ENCODE measurements at places on chromosomes 12 and 14.

- DNase-seq = peak; percentile 6
Observed at GRCh38 chr12:29640589-29641345, 143.0 kb downstream of the TMTC1 start.

DNA sequence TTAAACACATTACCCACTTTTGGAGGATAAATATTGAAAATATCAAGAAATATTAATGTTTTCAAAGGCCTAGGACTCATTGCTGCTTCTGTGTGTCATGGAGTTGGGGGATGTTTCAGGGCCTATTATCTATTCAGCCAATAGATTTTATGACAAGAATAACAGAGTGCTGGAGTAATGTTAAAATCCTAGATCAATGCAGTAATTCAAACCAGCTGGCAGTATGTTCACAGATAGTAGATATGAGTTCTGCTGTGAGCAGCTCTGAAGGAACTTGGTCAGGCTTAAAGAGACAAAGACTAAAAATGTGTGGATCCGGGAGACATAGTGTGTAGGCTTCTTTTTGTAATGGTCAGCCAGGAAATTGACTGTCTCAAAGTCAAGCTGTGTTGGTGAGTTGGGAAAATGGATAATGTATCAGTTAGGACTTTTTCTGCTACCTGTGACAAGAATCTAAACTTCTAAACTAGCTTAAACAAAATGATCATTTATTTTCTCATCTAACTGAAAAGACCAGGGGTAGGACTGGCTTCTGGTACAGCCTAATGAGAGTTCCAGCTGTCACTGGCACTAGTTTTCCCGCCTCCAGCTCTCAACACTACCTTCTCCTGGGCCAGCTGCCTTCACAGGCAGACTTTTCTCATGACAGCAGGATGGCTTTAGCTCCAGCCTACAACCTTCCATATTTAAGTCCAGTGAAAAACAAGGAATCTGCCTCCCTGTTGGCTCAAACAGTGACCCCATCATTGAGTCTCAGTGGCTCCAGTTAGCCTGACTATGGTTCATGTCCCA is 16.3 kb upstream of the POLR3B start:
- DNase-seq = no peak

DNA sequence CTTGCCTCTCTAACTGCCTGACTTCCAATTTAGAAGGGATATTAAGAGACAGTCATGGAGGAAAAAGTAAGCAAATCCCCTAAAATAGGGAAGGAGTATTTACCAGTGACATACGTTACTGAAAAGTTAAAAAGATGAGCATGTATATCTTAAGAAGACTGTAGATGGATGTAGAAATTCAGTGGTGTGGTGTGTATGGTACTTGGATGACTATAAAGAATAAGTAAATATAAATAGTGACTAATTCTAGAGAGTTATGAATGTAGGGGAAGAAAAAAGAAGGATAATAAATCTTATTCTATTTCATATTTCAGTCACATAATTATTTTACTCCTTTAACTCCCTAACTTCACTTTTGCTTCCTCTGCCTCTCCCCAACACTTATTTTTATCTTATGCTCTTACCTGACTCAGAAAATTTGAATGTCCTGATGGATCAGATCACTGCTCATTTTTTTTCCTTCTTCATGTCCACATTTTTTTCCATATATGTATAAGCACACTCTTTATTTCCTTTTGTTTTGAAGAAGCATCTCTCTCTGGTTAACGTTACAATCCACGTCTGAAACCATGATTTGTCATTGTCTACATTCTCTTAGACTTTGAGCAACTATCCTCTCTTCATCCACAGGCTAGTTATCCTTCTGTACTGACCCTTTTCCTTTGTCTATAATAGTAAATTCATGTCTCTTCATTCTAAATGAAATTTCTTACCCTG is 422.7 kb upstream of the SYT1 start:
- DNase-seq = no peak

DNA sequence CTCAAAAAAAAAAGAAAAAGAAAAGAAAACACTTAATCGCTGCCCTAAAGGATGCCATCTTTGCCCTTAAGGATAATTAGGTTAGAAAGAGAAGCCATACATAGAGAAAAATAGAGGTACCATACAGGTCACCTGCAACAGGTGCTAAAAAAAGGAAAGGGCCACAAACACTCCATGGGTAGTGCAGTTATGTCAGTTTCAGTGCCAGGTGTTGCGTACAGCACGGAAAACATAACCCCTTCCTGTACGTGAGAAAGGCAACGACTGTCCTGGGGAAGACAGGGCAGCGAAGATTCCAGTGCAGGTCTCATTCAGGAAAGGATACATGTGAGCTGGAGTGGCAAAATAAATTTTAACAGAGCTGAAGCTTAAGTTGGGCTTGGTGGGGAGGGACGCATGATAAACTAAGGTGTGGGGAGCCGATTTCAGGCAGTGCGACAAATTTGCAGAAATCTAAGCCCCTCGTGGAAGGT is 553 bp upstream of the DAZAP2 start:
- DNase-seq = no peak

DNA sequence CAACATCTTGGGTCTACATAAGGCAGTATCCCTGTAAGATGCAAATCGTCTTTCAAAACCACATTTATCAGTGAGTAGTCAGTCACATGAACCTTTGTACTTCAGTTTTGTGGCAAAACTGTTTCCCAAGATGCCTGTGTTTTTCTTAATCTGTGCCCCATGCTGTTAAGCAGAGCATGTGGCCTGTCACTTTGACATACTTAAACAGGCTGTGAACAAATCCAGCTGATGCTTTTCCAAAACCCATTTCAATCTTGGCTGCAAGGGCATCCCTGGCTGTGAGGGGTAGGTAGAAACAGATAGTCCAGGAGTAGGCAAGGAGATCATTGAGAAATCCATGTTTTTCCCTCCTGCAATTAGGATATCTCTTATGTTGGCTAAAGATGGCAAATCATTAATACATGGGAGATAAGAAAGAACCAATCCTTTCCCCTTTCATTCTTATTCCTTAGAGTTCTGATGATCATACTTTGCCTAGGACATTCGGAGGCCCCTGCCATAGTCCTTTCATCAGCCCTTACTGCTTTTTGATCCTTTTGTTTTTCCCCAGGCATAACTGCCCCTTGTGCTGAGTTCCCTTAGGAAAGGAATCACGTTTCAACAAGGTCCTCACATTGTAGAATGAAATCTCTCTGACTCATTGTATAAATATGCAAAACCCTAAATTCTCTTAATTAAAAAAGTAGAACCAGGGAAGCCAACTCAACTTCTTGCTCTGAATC is 121.1 kb upstream of the EEA1 start:
- peak; percentile 14 for DNase-seq

DNA sequence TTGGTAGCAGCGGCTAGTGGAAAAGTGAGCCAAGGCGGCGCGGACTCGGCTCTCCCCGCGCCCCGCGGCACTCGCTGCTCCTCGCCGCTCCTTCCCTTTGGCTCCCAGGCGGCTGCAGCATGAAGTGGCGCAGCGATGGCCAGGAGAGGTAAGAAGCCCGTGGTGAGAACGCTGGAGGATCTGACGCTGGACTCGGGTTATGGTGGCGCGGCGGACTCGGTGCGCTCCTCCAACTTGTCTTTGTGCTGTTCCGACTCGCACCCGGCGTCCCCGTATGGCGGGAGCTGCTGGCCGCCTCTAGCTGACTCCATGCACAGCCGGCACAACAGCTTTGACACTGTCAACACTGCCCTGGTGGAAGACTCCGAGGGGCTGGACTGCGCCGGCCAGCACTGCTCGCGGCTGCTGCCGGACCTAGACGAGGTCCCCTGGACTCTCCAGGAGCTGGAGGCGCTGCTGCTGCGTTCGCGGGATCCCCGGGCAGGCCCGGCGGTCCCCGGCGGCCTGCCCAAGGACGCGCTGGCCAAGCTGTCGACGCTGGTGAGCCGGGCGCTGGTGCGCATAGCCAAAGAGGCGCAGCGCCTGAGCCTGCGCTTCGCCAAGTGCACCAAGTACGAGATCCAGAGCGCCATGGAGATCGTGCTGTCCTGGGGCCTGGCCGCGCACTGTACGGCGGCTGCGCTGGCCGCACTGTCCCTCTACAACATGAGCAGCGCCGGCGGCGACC is 225.6 kb upstream of the CRY1 start:
- DNase-seq = peak; percentile 38

GRCh38 chr14:28754209-28754985 is 12.2 kb upstream of the FOXG1 start:
- peak; percentile 66 for DNase-seq

- DNase-seq = no peak
Observed at GRCh38 chr14:42047421-42048055, 440.9 kb downstream of the LRFN5 start.

GRCh38 chr14:21867541-21867940 is 193.9 kb upstream of the OR4E1 start:
- peak; percentile 57 for DNase-seq

DNA sequence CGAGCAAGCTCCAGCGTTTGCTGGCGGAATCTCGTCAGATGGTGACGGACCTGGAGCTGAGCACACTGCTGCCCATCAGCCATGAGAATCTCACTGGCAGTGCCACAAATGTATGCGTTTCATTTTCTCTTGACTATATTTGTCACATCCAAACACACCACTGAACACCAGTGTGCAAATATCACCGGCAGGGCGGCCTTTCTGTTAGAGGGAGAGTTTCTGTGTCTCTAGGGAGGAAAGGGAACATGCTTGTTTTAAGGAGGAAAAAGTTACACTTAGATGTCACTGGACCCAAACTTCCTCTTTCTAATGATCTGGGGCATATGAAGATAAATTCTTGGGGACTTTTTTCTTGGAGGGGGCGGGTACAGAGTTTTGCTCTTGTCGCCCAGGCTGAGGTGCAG is 21.9 kb upstream of the HIP1R start:
- no peak for DNase-seq

- no peak for DNase-seq
Observed at GRCh38 chr12:56629459-56630179, 507 bp downstream of the BAZ2A start.

DNA sequence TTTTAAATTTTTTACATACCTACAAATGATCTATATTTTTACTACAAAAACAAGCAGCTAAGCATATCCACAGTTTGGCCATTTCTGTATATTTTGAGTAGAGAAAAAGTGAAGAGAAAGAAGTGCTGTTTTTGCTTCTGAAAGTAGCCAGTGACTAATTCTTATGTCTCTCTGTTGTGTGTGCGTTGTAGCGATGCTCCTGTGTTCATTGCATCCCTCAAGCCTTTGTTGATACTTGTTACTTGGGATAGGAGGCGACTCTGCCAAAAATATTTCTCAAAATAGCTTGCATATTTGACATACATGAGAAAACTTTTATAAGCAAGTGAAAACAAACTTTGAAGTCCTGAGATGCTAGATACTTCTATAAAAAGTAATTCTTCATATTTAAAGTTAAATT is 714.1 kb downstream of the FSCB start:
- DNase-seq = no peak

- no peak for DNase-seq
Observed at GRCh38 chr12:123427036-123427769, 9.3 kb downstream of the RILPL2 start.

DNA sequence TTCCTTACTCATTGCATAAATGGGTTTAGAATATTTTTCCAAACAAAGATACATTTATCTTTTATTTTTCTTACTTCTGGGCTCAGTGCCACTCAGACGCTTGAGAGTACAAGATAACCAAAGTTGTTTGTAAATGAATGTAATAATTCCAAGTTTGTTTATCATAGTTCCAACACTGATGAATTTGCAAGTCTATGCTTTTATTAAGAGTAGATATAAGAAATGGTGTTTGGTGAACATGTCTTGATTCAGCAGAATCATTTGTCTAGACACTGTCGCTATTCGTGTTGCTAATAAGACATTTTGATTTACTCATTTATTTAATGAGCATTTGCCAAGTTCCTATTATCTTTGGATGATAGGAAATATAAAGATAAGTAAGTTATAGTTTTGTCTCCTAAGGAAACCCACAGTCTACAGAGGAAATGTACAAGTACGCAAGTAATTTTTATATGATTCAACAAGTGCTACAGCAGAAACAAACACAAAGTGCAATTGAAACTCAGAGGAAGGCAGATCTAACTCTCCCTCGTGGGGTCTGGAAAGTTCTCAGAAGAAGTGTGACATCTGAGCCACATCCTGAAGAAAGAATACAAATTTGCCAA is 132.8 kb upstream of the FSCB start:
- no peak for DNase-seq

- DNase-seq = peak; percentile 84
Observed at GRCh38 chr14:70754991-70755390, 54.3 kb downstream of the MAP3K9 start.

GRCh38 chr12:66960704-66961690 is 282.1 kb upstream of the GRIP1 start:
- DNase-seq = peak; percentile 25

DNA sequence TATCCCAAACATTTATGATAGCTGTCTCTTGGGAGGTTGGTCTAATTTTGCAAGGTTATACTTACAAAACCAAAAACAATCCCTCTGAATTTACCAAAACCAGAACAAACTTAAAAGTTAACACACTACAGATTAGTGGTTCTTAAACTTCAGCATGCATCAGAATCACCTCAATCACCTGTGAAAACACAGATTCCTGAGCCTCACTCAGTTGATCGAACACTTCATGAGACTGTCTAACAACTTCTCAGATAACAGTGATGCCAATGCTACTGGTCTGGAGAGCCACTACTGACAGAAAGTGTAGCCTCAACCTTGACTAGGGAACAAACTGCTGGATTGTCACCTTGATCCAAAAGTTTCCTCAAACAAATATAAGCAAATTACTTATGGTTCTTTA is 44.2 kb downstream of the ATP2B1 start:
- no peak for DNase-seq

GRCh38 chr12:115194857-115195256 is 510.9 kb upstream of the TBX3 start:
- DNase-seq = no peak

GRCh38 chr12:4284306-4284705 is 10.7 kb downstream of the CCND2 start:
- DNase-seq = no peak

DNA sequence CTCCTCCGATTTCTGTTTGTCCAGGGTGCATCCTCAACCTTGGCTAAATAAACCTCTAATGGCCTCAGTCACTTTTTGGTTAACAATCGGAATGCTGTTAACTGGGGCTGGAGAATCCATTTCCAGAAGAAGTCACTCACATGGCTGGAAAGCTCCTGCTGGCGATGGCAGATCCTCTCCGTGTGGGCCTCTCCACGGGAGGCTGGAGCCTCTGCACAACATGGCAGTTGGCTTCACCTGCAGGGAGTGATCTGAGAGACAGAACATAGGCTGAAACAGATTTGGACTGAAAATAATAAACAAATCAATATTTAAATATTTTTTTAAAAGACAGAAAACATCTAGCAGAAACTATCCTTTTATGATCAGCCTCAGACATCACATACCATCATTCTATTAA is 66.8 kb upstream of the FICD start:
- DNase-seq = no peak

All from RWPE1 (cell line).